Right lobe of liver (tissue), 6 donors: ENCODE measurements at places on chromosomes 12 and 14. TPM values are rescaled to one million over a fixed set of nuclear protein-coding genes. Genes with fewer than 3 reads are reported as not detected.
A peak's percentile ranks its signal among the peaks of the same experiment; 100 is the strongest.

RNASE3 gene
- total RNA-seq, result not detected

SERPINA12 gene
- total RNA-seq, result 0.26 TPM

CLBA1 gene
- 3.3 TPM for total RNA-seq

DNA sequence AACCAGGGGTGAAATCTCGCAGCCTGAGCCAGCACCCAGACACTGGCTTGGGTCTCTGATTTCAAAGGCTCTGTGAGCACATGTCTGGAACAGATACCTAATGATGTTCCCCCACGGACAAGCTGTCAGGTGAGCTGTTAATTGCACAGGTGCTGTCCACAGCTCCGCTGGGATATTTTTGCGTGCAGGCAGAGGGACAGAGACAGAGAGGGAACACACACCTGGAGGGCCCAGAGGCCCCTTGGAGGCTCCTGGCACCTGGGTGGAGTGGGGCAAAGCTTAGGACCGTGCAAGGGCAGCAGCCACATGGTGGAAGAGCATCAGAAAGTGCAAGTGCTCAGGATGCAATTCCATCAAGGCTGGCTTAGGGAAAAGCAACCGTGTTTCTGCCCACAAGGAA, 57.3 kb downstream of the ARL6IP4 start:
- DNase-seq, result peak; percentile 26
